ENCODE measurements at places on chromosomes 7 and 10.
A peak's percentile ranks its signal among the peaks of the same experiment; 100 is the strongest.

- DNase-seq = no peak
Observed at GRCh38 chr10:119341459-119342301, 134.3 kb downstream of the GRK5 start.

- DNase-seq = no peak
Observed at GRCh38 chr10:31134311-31134952, 102.8 kb upstream of the ZNF438 start.

DNA sequence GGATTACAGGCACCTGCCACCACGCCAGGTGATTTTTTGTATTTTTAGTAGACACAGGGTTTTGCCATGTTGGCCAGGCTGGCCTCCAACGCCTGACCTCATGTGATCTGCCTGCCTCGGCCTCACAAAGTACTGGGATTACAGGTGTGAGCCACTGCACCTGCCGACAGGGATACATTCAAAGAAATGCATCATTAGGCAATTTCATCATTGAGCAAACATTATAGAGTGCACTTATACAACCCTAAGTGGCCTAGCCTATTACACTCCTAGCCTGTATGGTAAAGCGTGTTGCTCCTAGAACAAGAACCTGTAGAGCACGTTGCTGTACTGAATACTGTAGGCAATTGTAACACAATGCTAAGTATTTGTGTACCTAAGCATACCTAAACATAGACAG, 350.3 kb downstream of the GALNT17 start:
- DNase-seq = no peak

GRCh38 chr10:114635101-114635500, 23.0 kb downstream of the ABLIM1 start:
- DNase-seq = no peak

DNA sequence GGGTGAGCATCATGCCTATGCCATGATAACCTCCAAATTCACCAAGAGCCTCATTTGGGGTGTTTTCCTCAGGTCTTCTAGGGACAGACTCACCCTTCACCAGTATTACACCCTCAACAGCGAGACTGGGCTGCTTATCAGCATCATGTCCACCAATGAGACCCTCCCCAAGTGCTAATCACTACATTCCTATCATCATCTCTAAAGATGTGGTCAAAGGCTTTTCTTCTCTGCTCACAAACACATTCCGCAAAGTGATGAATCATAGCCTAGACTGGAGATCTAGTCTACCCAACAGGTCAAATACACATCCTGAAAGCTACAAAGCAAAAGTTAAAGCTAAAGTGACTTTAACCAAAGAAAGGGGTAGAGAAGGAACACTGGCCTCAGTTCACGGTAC, 75.3 kb upstream of the C7orf33 start:
- DNase-seq = no peak

DNA sequence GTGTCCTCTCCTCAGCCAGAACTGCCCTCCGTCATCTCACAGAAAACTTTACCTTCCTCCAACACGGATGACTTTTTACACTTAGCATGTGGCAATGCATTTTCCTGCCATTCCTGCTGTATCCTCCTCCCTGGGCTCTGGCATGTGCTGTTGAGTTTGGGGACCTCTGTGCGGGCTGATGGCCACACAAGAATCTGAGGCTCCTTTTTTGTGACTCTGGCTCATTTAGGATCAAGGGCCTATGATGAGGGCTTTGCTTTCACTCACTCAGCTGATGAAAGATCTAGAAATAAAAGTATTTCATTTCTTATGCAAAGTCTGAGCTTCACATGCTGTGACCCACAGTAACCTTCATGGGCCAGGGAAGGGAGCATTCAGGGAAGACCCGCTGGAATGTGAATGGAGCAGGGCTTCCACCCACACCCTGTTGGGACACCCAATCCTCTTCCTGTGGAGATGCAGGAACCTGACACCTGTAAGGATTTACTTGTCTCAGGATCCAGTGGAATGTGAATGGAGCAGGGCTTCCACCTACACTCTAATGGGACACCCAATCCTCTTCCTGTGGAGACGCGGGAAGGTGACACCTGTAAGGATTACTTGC, 500.3 kb upstream of the MKI67 start:
- no peak for DNase-seq

GRCh38 chr10:125001313-125002046, 59.6 kb downstream of the ZRANB1 start:
- no peak for DNase-seq

- no peak for DNase-seq
Observed at GRCh38 chr10:22760025-22760424, 45.6 kb upstream of the PIP4K2A start.

- DNase-seq = no peak
Observed at GRCh38 chr7:100520138-100520537, 18.9 kb upstream of the AGFG2 start.

- no peak for DNase-seq
Observed at GRCh38 chr10:51786016-51786683, 86.8 kb upstream of the CSTF2T start.

DNA sequence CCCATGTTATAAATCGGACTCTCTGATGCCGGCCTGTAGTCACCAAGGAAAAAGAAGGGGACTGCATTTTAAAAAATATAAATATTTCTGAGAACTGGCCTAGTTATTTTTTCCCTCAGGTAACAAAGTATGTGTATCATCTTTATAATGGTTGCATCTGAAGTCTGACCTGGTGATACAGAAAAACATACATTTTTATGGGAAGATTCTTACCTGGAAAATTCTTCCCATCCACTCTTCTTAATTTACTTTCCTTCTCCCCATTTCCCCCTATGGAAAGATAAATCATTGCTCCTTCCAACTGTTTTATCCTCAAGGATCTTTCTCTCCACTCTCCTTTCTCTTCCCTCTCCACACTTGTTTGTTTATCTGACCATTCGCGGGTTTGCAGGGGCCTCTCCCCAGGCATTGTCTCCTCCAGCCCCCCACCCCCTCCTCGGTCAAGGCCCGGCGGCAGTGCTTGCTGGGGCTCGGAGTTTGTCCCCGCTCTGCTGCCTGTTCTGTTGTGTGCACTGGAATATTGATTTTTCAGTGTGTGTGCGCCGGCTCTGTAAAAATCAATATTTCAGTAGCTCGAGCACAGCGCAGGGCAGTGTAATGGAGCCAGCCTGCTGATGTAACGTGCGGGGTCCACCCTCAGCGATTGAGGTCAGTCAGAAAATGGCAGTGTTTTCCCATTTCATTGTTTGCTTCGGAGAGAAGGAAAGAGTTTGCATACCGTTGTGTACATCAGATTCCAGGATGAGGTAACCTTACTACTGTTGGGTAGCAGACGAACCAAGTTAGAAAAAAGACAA, 199.5 kb upstream of the NFE2L3 start:
- no peak for DNase-seq

DNA sequence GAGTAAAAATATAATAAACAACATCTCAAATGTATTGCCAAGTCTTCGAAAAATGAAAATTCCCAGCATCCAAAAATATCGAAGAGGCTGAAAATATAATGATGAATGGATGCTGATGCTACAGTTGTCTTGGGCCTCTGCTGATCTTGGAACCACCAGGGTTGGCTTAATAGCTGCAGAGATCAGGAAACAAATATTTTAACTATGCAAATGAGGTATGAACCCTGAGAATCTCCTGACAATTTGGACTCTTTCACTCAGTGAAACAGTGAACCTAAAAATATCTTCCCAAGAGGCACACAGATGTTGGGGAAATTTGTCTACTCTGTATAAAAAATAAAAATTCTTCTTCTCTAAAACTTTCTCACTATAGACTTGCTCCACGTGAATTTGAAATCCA, 97.7 kb upstream of the EGFR start:
- DNase-seq = no peak

- DNase-seq = no peak
Observed at GRCh38 chr10:126058507-126058906, 162.1 kb downstream of the FANK1 start.

- no peak for DNase-seq
Observed at GRCh38 chr7:14073988-14074387, 84.5 kb upstream of the ETV1 start.

GRCh38 chr10:12279281-12279680, 70.1 kb upstream of the CAMK1D start:
- no peak for DNase-seq

- DNase-seq = no peak
Observed at GRCh38 chr10:31822150-31822549, 106.5 kb downstream of the ARHGAP12 start.

- DNase-seq = no peak
Observed at GRCh38 chr7:128167042-128167701, 73.9 kb upstream of the LEP start.

DNA sequence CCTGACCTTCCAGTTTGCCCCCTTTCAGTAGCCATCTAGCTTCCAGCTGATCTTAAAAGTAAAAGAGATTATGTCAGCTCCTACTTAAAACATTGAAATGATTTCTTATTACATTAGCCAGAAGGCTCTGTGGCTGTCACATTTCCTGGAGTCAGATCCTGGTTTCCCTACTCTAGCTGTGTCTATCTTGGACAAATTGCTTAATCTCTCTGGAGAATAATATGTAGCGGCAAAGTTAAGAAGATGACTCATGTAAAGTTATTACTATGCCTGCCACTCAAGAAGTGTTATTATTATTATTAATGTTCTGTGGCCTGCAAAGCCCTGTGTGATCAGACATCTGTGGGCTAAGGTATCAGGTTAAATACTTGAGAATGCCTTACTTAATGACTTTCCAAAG, 107.2 kb downstream of the RUNDC3B start:
- no peak for DNase-seq

DNA sequence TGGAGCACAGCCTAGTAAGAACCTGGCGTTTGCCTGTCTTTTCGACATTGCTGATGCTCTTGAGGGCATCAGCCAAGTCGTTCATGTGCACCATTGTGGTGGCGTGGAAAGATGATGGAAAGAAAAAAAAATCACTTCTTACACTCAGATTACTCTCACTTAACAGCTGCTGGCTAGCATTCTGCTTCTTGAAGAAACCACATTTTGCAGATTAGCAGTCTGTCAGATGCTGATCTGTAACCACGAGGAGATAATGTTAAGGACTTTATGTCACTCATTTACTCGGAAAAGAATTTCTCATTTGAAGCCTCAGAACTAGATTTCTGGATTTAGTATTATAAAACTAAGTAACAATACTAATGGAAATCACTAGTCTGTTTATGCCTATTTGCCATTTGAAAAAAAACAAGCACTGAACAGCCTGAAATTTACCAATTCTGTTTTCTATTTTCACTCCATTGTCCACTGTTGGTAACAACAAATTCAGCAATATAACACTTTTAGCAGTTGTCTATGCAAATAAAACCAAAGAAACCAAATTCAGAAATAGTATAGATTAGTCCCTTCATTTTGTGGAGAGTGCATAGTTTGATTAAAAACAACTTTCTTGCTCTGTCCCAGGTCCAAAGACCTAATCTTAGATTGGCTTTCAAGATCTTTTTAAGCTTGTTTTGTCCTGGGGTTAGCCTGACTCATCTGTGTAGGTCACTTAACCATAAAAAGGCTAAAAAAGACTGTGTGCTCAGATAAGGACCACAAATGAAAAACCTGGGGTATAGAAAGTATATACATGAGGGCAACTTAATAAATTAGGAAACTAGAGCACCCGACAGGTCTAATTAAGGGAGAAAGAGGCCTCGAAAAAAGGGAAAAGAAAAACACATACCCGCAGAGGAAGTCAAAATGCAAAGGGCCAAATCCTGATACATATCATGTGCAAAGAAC, 67.5 kb downstream of the NT5C2 start:
- no peak for DNase-seq

GRCh38 chr10:102352066-102352715, 43.3 kb upstream of the NFKB2 start:
- DNase-seq = peak; percentile 54

- DNase-seq = peak; percentile 10
Observed at GRCh38 chr10:102775935-102776669, 32.4 kb downstream of the WBP1L start.

DNA sequence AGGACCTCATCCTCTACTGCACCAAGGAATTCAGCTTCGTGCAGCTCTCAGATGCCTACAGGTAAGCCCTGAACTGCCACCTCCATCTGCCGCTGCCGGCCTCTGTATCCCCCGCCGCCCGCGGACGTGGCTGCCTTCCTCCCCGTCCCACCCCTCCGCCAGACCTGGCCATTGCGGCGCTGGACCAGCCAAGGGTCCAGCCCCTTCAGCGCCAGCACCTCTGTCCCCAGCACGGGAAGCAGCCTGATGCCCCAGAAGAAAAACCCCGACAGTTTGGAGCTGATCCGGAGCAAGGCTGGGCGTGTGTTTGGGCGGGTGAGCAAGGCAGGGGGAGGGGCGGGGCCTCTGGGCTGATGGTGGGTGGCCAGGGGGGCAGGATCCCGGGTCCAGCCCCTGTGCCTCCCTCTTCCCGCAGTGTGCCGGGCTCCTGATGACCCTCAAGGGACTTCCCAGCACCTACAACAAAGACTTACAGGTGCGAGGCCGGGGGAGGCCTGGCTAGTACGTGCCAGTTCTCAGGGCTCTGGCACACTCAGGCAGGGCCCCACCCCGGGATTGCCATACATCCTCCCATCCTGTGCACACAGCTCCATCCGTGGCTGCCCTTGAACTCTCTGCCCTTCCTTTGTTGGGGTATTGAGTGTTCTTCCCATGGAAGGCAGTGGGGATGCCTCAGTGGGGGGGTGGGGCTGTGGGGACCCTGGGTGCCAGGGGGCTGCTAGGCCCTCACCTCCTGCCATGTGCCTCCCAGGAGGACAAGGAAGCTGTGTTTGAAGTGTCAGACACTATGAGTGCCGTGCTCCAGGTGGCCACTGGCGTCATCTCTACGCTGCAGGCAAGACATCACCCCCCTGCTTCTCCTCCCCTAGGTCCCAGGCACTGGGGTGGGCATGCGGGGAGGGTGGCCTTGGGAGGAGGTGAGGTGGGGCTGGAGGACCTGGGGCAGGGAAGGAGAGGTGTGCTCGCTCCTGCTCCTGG, 13.5 kb downstream of the ASL start:
- DNase-seq = no peak

GRCh38 chr10:112526906-112527305, 79.9 kb downstream of the VTI1A start:
- DNase-seq = no peak

DNA sequence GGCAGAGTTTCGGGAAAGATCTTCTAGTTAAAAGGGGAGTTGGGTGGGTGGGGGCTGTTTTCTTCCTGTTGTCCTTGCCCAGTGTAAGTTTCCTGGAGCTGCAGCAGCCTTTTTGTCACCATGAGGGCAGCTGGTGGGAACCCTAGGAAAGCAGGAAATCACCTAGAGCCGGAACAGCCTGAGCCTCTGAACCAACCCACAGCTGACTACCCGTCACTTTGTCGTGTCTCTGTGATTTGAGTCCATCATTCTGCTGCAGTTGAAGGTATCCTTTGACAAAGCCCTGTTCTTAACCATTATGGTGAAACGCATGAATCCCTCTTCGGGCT, 1.2 kb upstream of the C10orf143 start:
- DNase-seq = no peak

DNA sequence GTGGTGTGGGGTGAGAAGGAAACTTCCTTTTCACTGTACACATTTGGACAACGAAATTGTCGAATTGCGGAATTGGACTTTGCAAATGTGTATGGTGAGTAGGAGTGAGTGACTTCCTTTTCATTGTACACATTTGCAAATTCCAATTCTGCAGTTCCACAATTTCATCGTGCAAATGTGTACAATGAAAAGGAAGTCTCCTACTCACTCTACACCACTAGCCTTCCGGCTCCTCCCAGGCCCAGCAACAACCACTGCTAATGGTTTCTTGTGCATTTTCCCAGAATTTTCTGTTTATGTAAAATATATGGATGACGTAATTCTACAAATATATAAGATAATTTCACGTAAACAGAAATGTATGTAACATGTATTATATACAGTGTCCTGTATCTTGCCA, 118.5 kb downstream of the ARL4A start:
- DNase-seq = no peak

Measured in effector CD8-positive, alpha-beta T cell (primary cell).